Stimulated activated naive B cell treated with anti-CD40 and anti-IgM and Interleukin-4, amounts not matched to agents 10 μg/mL and 1 μg/mL and 100 μg/mL, for 72 hours (primary cell): ENCODE measurements at places on chromosomes 5 and 9.

DNA sequence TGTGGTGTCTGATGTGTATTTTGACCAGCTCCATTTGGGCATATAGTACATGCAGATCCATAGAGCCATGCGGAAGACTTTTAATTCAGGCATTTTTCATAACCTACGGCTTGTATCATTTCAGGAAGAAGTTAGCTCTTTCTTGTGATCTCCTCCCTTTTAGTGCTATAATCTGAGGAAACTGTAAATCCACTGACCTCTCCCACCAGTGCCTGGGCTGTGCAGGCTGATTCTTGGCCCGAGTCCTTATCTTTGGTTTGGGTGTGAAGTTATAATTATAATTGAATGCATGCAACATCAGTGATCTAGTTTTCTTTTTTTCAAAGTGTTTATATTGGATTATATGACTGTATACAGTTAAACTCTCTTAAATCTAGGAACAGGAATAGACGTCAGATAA is 247.9 kb downstream of the PCSK5 start:
- no peak overlapping the region for H3K4me3 ChIP-seq
- no peaks in the 10 kb centered on the region for H3K27me3 ChIP-seq

DNA sequence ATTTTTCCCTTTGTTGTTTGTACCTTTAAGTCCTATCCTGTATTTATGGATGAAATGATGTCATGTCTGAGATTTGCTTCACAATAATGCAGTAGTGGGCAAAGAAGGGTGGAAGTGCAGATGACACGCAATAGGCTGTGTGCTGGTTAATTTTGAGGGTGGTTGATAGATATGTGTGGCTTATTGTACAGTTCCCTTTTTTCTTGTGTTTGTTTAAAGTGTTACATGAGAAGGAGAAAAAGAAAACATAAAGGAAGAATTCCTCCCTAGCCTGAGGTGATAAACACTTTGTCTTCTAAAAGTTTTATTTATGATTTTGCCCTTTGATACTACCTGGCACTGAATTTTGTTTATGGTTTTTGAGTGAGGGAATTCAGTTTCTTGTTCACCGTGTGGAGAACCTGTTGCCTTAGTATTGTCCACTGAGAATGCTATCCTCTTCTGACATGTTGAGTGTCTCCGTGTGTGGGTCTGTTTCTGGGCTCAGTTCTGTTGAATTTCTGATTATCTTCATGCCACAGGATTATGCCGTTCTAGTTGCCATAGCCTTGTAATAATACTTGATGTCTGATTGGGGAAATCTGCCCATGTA is 52.3 kb upstream of the FAM120AOS start:
- peaks cover 57% of the 10 kb centered on the region for H3K36me3 ChIP-seq
- DNase-seq = no peak
- peaks cover 52% of the 10 kb centered on the region for H3K4me1 ChIP-seq
- no peaks in the 10 kb centered on the region for H3K27me3 ChIP-seq
- no peak overlapping the region for H3K4me3 ChIP-seq

GRCh38 chr5:1485579-1486118 is 38.1 kb downstream of the LPCAT1 start:
- peaks cover 73% of the 10 kb centered on the region for H3K4me1 ChIP-seq
- peak overlapping the region; percentile 76 for H3K4me3 ChIP-seq
- no peaks in the 10 kb centered on the region for H3K27me3 ChIP-seq
- H3K27ac ChIP-seq = peak overlapping the region; percentile 99

- H3K36me3 ChIP-seq = peaks cover 42% of the 10 kb centered on the region
- H3K4me1 ChIP-seq = peaks cover 49% of the 10 kb centered on the region
- no peak for DNase-seq
- no peaks in the 10 kb centered on the region for H3K27me3 ChIP-seq
These were observed 13.8 kb downstream of the GSN start for GRCh38 chr9:121281614-121282276.

DNA sequence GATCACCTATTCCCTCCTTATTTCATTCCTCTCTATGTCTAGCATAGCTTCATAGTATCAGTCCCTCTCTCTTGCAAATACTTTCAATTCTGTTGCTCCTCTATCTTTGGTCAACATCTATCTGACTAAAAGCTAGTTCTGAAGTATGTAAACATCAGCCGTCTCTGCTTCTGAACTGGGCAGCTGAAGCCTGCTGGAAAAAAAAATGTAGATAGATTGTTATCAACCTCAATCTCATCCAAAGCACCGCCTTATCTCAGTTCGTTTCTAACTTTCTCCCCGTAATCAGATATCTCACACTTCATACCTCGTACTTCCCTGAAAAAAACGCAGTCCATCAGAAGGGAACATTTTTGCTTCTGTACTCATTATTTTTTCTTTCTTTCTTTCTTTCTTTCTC is 4.5 kb upstream of the SEMA6A start:
- DNase-seq = no peak
- H3K4me3 ChIP-seq = no peak overlapping the region
- H3K36me3 ChIP-seq = no peaks in the 10 kb centered on the region

- H3K36me3 ChIP-seq = peaks cover 67% of the 10 kb centered on the region
- H3K4me1 ChIP-seq = peaks cover 69% of the 10 kb centered on the region
- no peaks in the 10 kb centered on the region for H3K27me3 ChIP-seq
These were observed 30.4 kb downstream of the JADE2 start for GRCh38 chr5:134555890-134556311.

DNA sequence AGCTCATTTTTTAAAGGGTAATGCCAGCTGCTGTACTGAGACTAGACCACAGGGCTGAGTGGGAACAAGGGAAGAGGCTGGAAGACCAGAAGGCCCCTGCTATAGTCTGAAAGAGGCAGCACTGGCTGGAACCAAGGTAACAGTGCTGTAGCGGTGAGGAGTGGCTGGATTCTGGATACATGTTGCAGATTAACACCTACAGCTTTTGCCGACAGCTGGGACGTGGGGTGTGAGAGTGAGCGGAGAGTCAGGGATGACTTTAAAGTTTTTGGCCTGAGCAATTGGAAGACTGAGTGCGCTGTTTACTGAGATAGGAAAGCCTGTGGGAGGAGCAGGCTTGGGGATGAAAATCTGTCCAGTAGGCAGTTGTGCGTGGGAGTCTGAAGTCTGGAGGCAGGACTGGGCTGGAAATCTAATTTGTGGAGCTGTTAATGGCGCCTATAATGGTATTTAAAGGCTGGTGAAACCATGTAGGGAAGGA is 26.5 kb downstream of the AQP7 start:
- no peak overlapping the region for H3K27ac ChIP-seq
- H3K36me3 ChIP-seq = peaks cover 4% of the 10 kb centered on the region
- no peak overlapping the region for H3K4me3 ChIP-seq
- peaks cover 9% of the 10 kb centered on the region for H3K4me1 ChIP-seq
- no peak for DNase-seq

GRCh38 chr9:80496901-80497556 is 925.3 kb downstream of the TLE4 start:
- no peaks in the 10 kb centered on the region for H3K27me3 ChIP-seq
- no peak overlapping the region for H3K27ac ChIP-seq
- DNase-seq = no peak

DNA sequence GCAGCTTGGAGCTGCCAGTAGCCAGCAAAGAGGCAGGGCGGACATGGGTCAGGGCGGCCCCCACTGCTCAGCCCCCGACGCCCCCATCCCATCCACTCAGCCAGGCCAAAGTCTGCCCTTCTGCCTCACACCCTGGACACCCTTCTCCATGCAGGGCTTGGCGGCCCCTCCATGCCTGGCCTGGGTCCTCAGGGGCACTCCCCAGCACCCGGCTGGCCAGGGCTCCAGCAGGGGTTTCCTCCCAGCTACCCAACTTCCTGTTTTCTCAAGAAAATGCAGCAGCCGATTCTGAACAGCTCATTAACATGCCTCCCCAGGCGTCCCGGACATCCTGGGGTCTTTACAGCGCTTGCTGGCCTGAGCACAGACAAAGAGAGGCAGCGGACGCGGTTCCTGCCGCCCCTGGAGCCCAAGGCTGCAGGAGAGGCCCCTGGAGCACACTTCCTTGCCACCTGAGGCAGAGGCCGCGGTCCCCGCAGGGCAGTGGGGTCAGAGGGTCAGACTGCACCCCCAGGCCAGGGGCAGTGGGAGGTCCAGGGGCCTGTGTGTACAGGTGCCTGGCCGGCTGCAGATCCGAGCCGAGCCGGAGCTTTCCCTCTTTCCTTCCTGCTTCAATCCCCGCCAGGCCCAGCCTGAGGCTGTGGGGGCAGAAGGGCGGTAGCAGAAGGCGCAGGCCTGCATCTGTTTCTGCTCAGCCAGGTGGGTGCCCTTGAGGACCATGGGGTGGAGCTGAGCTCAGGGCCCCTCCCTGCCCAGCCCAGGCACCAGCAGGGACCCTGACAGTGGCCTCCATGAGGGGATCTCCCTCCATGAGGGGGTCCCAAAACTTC is 18.7 kb upstream of the NRARP start:
- peak; percentile 54 for DNase-seq
- peaks cover 3% of the 10 kb centered on the region for H3K27me3 ChIP-seq
- peak overlapping the region; percentile 72 for H3K4me3 ChIP-seq
- H3K4me1 ChIP-seq = peaks cover 16% of the 10 kb centered on the region
- no peaks in the 10 kb centered on the region for H3K36me3 ChIP-seq
